ENCODE measurements at places on chromosomes 5 and 9. TPM values are rescaled to one million over a fixed set of nuclear protein-coding genes. Genes with fewer than 3 reads are reported as not detected.
A peak's percentile ranks its signal among the peaks of the same experiment; 100 is the strongest.

The RAB3C gene
- total RNA-seq: 0.55 TPM

The FAM153A gene
- total RNA-seq: not detected

The PLAA gene
- 28.1 TPM for total RNA-seq

The IFNA2 gene
- not detected for total RNA-seq

The TAF1L gene
- not detected for total RNA-seq

The ACTBL2 gene
- total RNA-seq: not detected

The MYOZ3 gene
- total RNA-seq: not detected

The ARRDC3 gene
- 29.4 TPM for total RNA-seq

The TAF11L5 gene
- not detected for total RNA-seq

DNA sequence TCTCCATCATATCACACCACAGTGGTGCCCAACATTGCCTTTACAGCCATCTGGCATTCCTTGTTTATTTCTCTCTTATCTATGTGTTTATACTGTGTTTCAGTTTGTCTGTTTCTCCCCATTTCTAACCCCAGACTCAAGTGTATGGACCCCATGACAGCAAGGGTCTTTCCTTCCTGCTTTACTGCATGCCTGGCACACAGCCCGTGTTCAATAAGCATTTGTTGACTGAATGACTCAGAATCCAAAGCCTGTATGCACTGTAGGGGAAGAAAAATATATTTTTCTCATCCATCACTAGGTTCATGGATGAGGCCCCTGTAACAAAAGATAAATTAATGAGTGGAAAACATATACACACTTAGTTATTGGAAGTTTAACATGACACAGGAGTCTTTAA, 190.8 kb upstream of the SEMA6A start:
- DNase-seq: no peak

DNA sequence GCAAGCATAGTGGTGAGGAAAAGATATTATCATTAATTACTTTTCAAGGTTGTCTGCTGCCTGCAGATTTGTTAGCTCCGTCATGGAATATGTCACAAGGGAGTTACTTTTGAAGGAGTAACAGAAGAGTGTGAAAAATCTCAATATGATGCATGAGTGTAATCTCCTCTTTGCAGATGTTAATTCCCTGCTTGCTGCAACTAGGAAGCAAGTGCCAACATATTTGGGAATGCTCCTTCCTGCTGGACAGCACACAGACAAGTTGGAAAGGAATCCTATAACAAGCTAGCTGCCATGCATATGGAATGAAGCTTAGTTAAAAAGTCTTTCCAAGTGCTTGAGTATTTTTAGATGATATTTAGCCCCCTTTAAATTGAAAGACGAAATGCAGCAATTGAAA, 2023.6 kb upstream of the CDH6 start:
- no peak for DNase-seq

DNA sequence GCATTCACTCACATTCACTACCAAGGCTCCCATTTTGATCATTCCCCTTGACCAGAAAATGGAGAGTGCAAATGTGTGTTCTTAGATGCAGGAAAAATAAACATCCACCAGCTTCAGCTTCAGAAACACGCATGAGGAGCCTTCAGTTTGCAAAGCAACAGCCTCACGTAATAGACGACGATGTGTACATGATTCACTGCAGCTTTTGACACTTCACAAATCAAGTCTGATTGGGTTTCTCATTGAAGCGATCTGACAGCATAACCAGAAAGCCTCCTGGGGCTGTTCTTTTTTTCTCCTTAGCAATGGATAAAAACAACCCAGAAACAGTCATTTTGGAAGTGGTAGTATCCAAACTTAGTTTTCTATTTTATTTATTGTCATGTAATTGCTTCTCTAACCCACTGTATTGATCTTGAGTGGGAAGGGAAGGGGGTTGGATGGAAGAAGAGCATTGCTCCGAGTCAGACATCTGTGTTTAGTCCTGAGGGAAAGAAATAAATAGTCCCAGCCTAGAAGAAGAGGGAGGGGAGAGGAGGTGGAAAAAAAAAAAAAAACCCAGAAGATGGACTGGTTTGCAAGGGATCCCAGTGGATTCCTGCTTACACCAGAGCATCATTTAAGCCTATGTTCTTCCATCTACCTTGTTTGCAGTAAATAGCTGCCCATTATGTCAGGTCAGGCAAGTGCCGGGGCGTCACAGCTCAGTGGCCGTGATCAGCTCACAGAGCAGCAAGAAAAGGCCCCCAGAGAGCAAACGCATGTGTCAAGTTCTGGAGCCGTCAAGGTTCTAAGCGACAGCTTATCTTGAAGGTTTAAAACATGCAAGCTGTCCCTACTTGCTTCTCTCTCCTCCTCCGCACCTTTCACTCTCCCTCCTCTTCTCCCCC, 190.2 kb upstream of the SNX2 start:
- no peak for DNase-seq

GRCh38 chr9:2017331-2018161, 2.4 kb downstream of the SMARCA2 start:
- DNase-seq: peak; percentile 81

GRCh38 chr5:92962752-92963151, 618.3 kb downstream of the NR2F1-AS1 start:
- DNase-seq: no peak

DNA sequence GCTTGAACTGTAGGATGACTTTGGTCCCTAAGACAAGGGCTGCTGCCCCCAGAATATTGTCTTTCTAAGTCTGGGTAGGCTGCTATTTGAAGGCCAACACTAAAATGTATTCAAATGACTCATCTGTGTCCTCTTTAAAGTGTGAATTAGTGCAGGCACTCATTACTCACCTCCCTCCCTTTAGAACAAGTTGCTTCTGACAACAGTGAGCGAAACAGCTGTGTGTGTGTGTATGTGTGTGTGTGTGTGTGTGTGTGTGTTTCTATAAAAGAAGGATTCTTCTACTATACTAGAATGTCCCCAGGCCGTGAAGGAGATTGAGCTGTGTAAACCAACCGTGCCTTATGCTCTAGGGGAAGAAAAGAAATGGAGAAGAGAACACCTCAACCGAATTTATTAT, 1337.2 kb downstream of the PTPRD start:
- no peak for DNase-seq

- DNase-seq: no peak
Observed at GRCh38 chr5:96977228-96977627, 41.3 kb downstream of the LNPEP start.

DNA sequence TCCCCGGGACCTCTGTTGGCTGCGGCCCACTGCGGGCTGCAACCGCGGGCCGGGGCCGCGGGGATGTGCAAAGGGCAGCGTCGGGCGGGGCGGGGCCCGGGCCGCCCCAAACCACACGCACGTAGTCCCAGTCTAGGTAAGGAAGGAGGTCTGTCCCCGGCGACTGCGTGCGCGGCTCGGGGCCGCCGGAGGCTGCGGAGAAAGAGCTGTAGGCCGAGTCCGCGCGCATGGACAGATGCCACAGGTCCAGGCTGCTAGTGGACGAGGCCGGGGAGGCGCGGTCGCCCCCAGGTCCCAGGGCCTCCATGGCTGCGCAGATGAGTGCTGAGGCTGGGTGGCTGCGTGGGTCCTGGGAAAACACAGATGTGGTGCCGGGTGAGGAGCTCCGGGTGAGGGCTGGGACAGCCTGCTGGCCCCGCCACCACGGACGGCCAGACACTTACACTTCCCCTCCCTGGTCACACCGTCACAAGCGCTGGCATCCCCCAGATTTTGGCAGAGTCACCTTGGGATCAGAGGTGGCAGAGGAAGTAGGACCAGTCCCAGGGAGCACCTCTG, 4.5 kb downstream of the SHROOM1 start:
- DNase-seq: no peak

DNA sequence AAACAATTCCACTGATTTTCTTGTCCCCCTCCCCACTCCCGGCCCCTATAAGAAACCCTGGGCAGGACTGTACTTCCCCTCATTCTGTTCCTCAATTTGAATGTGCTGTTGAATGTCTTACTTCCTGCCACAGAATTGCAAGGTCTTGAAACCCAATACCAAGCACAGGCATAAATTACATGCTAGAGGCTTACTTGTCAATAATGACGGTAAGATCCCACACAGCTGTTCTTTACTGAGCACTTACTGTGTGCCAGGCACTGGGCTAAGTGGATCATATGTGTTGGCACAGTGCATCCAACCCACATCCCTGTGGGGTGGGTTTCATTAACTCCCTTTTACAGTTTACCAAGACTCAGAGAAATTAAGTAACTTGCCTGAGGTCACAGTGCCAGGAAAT, 63.4 kb downstream of the MVB12B start:
- no peak for DNase-seq

DNA sequence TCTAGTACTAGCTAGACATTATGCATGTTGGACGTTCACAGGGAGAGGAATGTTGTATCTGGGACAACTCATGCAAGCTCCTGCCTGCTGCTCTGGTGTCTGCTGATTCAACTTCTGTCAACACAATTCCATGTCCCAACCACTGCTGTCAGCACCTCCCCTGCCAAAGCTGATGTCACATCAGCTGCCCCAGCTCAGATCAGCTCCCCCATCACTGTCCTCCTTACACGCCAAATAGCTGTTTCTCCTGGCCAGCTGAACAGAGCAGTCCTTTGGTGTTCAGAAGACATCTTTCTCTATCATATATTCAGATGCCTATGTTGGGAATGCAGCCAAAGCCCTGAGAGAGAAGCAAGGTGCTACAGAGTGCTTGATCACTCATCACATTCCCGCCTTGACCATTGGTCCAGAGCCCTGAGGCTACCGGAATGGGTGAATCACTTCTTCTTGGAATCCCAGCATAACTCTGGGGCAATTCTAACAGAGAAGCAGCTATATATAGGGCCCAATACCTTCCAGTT, 223.3 kb downstream of the SEC61B start:
- DNase-seq: no peak

DNA sequence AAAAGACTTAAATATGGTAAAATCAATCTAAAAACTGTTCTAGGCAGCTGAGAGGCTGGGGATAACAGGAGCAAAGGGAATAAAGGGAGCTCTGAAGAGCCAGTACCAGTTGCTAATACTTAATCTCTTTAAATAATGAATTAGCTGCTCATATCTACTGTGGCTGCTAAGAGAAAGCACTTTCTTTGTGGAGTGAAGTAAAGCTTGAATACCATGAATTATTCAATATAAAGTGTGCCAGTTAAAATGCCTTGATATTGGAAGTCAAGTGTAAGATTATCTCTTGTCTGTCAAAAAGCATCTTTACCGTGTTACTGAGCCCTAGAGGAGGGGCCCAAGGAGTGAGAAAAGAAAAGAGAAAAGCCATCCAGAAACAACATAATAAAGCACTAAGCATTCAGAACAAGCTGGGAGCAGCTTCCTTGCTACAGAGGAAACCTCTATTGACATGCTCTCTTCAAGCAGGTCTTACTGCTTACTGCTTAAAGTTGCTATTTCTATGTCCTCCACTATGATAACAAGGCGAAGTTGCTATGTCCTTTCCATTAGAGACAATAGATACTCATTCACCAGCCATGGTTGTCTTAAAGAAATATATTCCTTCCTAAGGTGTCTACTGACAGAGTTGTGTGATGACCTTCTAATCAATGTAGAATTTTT, 297.4 kb downstream of the CETN3 start:
- DNase-seq: no peak

- DNase-seq: no peak
Observed at GRCh38 chr5:32621256-32621655, 35.9 kb downstream of the SUB1 start.

DNA sequence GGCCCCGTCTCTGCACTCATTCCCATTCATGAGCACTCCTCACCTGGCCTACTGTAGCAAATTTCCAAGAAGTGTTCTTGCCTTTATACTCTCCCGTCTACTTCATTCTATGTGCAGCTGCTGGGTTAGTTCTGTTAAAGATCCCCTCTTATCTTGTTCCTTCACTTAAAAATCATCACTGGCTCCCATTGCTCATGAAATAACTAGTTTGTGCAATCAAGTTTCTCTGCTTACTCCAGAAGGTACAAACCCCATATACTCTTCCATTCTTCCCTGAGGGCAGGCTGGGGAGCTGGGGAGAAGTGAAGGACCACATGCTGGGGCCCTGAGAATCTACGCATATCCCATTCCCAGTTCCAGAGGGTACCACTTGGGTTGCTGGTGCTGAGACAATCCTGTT, 84.4 kb upstream of the KLF9 start:
- no peak for DNase-seq

- no peak for DNase-seq
Observed at GRCh38 chr5:42756606-42757601, at the start of gene CCDC152. Gene CCDC152 (plus strand): TSS chr5:42756818. CDS start chr5:42759122, 2,304 bp downstream.
